Activated naive CD4-positive, alpha-beta T cell (primary cell): ENCODE measurements at places on chromosomes 12 and 14.

- no peak for DNase-seq
Observed at GRCh38 chr14:60272177-60272576, 23.2 kb downstream of the PPM1A start.

DNA sequence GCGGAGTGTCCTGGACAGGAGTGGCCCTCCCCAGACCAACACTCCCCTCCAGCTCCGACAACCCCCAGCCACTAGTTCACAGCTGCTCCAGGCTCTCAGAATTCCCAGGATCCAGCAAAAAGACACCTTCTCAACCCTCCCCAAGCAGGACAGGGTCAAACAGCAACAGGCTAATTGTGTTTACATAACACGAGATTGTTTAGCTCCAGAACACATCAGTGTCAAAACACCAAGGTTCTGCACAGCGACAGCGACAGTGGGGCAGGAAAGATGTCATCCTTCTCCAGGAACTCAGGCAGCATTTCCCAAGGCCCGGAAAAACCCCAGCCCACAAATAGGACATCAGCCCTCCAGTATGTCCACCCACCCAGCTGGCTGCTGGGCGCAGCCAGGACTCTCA, 16.5 kb downstream of the ITPK1 start:
- DNase-seq = no peak

DNA sequence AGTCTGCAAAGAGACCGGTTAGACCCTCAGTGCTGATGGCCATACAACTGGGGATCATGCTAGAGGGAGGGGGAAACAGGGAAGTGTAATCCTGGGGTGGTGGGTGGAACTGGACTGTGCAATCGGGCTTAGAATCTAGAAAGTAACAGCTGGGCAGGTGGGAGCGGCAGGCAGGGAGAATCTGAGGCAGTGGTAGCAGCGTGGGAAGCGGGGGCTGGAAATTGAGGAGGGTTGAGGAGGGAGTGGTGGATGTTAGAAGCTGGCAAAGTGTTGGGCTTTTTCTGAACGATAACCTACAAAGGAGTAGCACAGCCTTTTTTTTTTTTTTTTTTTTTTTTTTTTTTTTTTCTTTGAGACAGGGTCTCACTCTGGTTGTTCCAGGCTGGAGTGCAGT, 3.1 kb upstream of the IGFBP6 start:
- DNase-seq = no peak

DNA sequence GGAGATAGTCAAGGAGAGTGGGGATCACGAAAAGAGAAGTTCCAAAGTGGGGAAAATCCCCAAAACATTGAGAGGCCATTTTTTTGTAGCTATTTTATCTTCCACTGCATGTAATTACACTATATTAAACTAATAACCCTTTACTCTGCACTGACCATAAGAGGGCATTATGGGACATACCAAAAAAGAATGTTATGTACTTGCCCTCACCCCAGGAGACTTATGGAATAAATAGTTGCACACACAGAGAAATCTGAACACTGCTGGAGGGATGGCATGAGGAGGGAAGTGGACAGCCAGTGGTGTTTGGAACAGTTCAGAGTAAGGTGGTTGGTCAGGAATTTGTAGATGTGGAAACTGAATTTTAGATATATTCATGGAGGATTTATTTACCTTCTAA, 422.9 kb downstream of the SNAPC1 start:
- no peak for DNase-seq

DNA sequence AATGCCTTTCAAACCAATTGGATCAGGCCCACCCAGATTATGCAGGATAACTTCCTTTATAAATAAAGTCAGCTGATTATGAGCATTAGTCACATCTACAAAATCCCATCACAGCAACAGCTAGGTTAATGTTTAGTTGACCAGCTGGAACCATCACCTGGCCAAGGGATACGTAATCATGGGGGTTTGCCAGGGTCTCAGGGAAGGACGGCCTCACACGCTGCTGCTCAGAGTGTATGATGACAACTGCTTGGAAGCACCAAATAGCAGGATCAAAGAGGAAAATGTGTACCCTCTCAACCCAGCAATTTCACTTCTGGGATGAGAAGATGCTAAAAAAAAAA, 162.6 kb downstream of the SLC15A4 start:
- DNase-seq = no peak

GRCh38 chr12:119748497-119748896, 80.6 kb downstream of the PRKAB1 start:
- no peak for DNase-seq

DNA sequence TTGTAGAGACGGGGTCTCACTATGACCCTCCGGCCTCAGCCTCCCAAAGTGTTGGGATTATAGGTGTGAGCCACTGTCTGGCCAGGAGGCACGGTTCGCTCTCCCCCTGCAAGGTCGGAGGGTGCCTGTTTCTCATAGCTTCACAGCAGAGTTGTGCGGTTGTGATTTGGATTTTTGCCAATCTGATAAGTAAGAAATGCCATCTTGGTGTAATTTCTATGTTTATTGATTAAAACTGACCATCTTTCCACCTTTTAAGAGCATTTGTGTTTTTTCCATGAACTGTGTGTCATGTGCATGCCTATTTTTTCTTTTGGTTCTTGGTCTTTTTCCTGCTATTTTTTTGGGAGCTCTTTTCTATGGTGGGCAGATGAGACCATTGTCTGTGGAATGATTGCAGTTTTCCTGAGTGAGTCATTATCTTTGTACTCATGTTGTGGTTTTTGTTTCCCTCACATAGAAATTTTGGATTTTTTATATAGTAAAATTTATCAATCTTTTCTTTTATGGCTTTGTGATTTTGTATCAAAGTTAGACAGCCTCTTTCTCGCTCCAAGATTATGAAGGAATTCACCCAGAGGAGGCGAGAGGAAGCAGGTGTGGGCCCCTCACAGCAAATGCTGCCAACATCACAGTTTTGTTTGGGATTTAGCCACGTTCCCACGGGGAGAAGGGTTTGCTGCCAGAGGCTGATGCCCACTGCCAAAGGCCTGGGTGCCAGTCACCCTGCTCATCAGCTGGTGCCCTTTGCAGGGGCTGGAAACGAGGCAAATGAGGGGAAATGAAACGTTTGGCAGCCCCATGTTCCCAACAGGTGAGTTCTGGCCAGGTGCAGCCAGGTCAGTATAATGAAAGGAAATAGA, 47.2 kb downstream of the RFX4 start:
- no peak for DNase-seq

- DNase-seq = no peak
Observed at GRCh38 chr14:75220156-75220555, 43.7 kb upstream of the TMED10 start.

GRCh38 chr14:94317259-94317658, 5.9 kb downstream of the SERPINA6 start:
- no peak for DNase-seq

- DNase-seq = no peak
Observed at GRCh38 chr14:73630009-73630780, 14.6 kb upstream of the DNAL1 start.

DNA sequence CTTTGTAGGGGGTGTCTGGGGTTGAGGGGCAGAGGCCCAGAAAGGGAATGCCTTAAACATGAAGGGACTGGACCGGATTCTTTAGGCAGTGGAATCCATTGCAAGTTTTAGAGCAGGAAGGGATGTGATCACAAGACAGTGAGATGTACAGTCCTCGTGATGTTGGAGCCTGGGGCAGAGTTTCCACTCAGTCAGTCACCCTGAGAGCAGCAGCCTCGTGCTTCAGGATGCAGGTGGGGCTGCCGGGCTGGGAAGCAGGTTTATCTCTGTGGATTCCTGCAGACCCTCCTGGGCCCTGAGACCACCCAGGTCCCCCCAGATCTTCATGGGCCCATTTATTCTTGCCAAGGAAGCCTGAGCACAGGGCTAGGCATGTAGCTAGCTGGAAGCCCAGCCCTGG, 38.5 kb downstream of the RIN3 start:
- DNase-seq = no peak

GRCh38 chr14:87181288-87181687, 811.7 kb downstream of the GALC start:
- no peak for DNase-seq

DNA sequence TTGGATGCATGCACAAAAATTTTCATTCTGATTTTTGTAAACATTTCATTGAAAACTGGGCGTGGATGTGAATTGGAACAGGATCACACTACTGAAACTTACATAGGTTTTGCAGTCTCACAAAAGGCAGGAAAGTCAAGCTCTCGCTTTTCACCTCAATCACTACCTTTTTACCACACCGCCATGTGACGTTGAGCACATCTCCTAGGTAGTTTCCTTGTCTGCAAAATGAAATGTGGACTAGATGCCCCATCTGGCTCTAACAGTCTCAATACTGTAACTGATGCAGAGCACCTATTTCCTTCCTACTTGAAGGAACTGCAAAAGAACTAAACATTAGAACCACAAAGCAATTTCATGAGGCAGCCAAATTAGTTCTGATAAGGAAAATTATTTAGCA, 4.4 kb upstream of the YY1 start:
- no peak for DNase-seq

GRCh38 chr12:46373301-46374296, 1.0 kb upstream of the SLC38A2 start:
- no peak for DNase-seq

DNA sequence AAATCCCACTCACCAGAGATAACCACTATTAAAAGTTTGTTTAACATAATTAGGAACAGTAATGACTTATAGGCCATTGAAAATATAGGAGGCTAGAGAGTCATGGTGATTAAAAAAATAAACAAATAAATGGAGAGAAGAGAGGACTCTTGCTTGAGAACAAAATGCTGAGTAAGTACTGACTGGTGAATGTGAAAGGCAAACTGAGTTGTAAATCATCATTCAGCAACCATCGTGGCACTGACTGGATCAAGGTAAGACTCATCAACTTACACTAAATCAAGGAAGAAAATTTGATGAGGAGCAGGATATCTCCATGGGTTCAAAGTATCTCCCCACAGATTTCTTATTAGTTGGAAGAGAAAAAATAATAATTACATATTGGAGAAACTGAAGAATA, 14.1 kb upstream of the YBX3 start:
- no peak for DNase-seq

DNA sequence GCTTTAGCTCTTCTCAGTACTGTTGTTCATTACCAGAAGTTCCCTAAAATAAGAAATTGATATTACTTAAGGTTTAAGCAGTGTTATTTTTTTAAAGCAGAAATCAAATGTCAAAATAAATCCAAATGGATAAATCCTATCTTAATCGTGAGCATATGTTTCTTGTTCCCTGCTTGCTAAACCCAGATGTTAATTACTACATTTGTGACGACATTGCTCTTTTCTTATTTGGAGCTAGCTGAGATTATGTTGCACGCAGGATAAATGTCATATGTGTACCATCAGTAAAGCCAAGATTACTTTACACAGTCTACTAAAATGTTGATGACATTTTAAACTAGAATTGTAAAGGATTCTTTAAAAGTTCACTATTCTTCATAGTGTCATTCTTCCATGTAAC, 157.5 kb downstream of the PLCZ1 start:
- DNase-seq = no peak

DNA sequence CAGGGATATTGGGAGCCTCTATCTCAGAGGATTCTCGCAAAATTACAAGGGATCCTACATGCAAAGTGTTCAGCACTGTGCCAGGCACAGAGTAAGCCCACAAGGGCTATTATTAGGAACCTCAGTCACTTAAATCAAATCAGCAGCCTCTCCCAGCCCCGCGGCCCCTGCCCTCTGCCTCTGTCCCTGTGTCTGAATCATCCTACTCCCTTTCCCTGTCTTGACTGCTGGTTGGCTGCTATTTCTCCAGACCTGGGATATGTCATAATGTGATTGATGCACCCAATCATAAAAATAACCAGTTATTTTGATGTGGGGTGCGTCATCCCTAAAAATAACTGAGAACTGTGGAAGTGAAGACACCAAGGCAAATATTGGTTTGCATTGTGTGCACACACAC, 176.3 kb downstream of the KSR2 start:
- DNase-seq = no peak

- no peak for DNase-seq
Observed at GRCh38 chr12:1744932-1745331, 54.1 kb downstream of the ADIPOR2 start.

DNA sequence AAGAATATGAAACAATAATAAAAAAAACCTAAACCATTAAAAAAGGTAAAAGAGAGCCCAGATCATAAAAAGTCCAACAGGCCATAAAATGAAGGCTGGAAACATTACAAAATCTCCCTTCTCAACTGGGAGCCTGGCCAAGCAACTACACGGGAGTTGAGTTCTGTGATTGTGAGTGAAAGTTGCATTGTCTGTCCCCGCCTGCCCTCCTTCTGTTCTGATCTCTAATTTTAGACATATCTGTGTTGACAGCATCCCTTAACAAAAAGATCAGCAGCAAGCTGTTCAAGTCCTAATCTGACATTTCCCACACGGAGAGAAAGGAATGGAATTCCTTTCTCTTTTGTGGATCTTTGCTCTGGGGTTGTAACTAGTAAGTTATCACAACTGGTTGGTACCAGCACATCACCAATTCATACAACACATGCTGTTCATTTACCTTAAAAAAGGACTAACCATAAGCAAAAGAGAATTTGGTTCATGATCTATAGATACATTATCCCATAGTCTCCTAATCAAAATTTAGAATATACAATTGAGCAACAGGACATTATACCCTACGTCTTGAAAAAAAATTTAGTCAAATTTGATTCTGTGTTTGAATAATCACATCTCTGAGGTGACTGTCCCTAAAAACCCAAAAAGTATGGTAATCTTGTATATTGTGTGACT, 205.1 kb upstream of the GZMB start:
- DNase-seq = no peak

DNA sequence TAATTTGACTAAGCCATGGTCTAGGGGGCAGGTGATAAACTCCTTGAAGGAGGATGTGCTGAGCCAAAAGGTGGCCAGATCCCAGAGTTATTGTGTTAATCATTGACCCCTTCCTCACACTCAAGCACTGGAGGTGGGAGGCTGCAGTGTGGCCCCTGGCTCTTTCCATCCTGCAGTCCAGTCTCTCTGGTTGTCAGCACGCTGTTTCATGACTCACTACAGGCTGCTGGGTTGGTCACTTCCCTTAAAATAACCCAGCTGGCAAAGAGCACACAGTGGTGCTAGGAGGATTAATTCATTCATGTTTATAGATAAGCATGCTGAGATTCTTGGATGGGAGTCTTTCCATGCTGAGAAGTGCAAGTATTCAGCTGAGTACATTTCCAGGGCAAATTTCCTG, 228.9 kb downstream of the ANO2 start:
- DNase-seq = no peak

- no peak for DNase-seq
Observed at GRCh38 chr12:80802652-80803400, 86.1 kb downstream of the MYF5 start.

DNA sequence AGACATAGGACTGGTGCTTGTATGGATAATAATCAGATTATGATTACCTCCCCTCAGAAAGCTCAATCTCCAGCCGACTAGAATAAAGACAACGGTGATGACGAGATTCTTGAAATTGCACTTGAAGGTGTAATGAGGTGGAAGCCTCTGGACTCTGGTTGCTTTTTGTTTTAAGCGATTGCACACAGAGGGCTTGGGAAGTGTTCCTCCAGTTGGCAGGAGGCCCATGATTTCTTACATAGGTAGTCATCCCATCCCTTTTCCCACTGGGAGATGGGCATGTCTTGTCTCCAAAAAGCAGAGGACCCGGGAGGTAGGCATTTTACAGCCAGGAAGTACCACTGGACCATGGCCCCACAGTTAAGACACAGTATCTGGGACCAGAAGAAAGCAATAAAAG, 165.7 kb upstream of the FKBP4 start:
- no peak for DNase-seq

- DNase-seq = no peak
Observed at GRCh38 chr12:68078737-68079136, 80.8 kb downstream of the IFNG start.

- no peak for DNase-seq
Observed at GRCh38 chr12:110561471-110562201, 21.5 kb downstream of the PPTC7 start.

- DNase-seq = no peak
Observed at GRCh38 chr12:2583642-2584401, 210.9 kb upstream of the FKBP4 start.
